Type B pancreatic cell (in vitro differentiated cells): ENCODE measurements at places on chromosomes 12 and 14. TPM values are rescaled to one million over a fixed set of nuclear protein-coding genes. Genes with fewer than 3 reads are reported as not detected.

- no peak for DNase-seq
Observed at GRCh38 chr12:19894050-19894449, 454.8 kb downstream of the AEBP2 start.

GRCh38 chr14:50340963-50341362, 28.8 kb downstream of the DMAC2L start:
- no peak for DNase-seq

DNA sequence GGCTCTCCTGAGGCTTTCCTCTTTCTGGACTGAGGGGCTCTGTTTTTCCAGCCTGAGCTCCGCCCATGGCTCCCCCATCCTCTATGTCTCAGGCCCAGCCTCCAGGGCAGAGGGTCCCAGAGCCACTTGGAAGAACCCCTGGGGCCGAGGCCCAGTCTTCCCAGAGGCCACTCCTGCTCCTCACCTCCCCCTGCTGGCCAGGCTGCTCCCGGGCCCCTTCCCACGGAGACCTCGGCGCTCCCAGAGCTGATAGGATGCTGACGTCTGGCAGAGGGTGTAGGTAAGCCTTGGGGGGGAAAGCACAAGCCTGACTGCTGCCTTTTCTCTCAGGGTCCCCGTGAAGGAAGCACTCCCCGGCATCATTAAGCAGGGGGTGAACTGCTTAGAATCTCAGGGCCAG, 51.4 kb downstream of the ERH start:
- DNase-seq, result no peak

The RTL1 gene
- total RNA-seq, result 1.5 and 5.4 TPM in 2 replicates

DNA sequence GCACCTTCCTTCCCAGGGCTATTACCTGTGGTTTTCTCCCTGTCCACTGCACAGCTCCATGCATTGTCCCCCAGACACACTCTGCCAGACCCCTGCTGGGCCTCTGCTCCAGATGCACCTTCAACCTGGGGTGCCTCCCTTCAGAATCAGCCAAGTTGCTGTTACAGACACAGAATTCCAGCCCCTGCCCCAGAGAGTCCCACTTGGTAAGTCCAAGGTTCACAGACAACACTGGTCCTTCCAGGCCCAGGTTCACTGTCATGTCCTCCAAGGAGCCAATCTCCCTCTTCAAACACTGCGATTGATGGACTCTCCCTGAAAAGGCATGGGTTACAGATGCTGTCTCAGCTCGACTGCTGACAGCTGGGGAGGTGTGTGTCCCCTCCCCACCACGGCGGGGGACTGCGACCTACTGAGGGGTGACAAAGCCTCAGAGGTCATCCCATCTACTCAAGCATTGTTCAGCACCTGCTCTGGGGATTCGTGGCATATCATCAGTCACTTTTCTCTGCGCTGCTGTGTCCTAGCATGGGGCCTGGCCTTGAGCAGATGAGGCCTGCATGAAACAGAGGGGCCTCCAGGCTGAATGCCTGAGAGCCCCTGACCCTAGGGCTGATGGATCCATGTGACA, 24.3 kb downstream of the CALM1 start:
- no peak for DNase-seq

- no peak for DNase-seq
Observed at GRCh38 chr14:63726499-63726898, 1.4 kb downstream of the SGPP1 start.

The RFX4 gene
- 0.29 and 25.4 TPM in 2 replicates for total RNA-seq

DNA sequence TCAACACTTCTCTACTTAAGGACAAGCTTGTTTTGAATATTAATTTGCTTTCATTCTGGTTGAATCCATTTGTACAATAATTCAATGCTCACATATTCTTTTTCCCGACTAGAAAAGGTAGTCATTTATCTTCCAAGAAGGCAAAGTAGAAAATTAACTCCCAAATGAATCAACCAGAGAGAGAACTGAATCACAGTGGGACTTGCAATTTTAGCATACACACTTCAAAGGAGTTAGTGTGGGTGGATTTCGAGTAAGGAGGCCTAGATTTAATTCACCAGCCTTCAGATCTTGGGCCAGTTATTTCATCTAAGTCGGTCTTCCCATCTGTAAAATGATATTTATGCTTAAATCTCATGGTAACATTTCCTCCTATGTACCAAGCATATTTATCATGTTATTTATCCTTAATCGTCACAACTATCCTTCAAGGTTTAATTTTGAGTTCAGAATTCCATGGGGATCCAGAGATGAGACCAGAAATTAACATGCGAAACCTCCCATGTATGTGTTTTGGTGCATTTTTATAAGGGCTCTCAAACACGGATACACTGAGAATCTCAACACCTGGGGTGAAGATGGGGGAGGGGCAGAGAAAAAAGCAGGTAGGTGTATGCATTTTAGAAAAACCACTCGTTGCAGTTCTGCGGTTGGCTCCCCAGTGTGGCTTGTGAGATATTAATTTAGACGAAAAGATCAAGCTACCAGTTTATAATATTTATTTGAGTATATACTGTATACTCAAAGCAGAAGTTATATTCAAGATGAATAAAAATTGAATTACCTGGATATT, 38.9 kb upstream of the IL22 start:
- DNase-seq, result no peak

- DNase-seq, result no peak
Observed at GRCh38 chr14:25411781-25412757, 362.1 kb upstream of the STXBP6 start.

DNA sequence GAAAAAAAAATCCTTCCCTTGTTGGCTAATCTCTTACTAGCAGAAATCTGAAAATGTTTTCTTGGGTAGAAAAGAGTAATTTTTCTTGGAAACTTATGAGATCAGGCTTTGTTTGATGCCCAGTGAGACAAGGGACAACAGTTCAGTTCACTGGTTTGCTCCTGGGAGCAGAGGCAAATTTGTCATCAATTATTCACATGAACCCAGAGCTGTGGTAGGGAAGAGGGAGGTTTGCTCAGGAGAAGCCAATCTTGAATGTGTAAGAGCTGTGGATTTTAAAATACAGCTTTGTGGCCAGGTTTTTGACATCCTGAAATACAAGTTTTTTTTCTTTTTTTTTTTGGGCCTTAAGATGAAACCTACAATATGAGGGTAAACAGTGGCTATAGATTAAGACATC, 426.6 kb downstream of the ATP23 start:
- no peak for DNase-seq

DNA sequence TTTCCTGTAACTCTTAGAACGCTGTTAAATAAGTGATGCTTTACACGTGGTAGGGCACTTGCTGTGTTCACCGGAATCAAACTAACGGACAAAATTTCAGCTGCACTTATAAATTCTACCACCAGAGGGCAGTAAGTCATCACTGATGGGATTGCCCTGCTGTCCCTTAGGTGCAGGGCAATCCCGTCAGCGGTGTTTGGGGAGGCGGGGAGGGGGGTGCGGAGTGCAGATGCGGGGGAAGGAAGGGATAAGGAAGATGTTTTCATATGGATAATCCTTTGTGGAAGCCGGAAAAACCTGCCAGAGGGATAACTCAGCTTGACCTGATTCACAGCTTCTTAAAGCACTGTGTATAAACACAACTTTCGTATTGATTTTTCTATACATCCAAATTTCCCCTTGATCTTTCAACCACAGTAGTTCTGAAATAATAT, 21.7 kb upstream of the SLC10A1 start:
- no peak for DNase-seq

The MEG3 gene
- total RNA-seq, result 0.68 and 0.74 TPM in 2 replicates

- DNase-seq, result no peak
Observed at GRCh38 chr14:70635971-70636595, 5.6 kb upstream of the TTC9 start.

The SDS gene
- total RNA-seq, result not detected in 2 replicates

The TRMT5 gene
- 15.2 and 19.8 TPM in 2 replicates for total RNA-seq

DNA sequence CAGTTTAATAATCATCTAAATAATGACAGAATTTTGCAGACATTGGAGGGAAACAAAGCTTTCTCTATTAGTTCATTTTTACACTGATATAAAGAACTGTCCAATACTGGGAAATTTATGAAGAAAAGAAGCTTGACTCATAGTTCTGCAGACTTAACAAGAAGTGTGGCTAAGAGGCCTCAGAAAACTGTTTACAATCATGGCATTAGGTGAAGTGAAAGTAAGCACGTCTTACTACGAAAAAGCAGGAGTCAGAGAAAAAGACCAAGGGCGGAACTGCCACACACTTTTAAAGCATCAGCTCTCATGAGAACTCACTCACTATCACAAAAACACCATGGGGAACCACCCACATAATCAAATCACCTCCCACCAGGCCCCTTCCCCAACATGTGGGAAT, 804.4 kb downstream of the FLRT2 start:
- no peak for DNase-seq

The FOXG1 gene
- total RNA-seq, result 0.10 and 1.7 TPM in 2 replicates

The NXPH4 gene
- 15.1 and 45.5 TPM in 2 replicates for total RNA-seq

- DNase-seq, result no peak
Observed at GRCh38 chr14:104066719-104067295, 18.7 kb upstream of the ASPG start.

The CAPS2 gene
- total RNA-seq, result 4.1 and 7.3 TPM in 2 replicates

DNA sequence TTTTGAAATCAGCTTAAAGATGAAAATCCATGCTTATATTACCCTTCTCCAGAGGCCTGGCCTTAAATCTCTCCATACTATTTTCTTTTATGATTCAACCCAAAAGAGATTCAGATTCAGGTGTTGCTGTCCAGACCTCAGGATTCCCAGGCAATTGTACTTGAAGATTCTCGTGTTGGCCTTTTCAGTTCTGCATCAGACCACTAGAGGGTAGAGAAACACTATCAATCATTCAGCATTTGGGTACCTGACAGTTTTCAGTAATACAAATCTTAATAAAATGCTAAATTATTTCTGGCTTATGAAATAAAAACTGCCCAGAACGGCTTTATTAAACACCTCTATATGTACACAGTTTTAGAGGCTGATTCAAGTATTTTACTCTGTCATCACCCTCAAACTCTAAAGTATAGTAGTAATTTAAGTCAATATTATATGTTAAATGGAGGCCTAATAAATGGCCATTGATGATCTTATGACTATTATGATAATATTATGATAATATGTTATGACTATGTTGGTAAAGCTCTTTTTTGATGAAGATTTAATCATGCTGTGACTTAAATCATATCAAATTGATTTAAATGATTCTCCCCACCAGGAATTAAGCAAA, 301.1 kb downstream of the DUSP6 start:
- DNase-seq, result no peak

DNA sequence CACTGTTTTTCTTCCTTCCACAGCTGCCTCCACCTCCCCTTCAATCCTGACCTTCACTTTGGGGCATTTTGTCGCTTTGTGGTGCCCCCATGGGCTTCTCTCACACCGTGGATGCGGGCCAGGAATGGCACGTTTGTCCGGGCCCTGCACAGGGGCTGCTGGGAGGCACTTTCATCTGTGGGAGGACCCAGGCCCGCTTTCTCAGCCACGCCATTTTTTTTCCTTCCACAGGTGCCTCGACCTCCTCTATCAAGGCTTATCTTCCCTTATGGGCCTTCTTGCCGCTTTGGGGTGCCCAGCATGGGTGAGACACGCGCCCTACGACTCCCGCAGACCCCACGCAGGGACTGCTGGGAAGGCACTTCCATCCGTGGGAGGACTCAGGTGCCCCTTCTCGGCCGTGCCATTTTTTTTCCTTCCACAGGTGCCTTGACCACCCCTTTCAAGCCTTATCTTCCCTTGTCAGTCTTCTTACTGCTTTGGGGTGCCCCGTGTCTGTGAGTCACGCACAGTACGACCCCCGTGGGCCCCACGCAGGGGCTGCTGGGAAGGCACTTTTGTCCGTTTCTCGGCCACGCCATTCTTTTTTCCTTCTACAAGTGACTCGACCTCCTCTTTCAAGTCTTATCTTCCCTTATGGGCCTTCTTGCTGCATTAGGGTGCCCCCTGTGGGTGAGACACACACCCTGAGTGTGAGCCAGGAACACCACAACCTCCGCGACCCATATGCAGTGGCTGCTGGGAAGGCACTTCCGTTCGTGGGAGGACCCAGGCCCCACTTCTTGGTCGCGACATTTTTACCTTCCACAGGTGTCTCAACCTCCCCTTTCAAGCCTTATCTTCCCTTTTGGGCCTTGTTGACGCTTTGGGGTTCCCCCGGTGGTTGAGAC, 270.7 kb downstream of the ALG10 start:
- no peak for DNase-seq

The C12orf54 gene
- not detected in 2 replicates for total RNA-seq

DNA sequence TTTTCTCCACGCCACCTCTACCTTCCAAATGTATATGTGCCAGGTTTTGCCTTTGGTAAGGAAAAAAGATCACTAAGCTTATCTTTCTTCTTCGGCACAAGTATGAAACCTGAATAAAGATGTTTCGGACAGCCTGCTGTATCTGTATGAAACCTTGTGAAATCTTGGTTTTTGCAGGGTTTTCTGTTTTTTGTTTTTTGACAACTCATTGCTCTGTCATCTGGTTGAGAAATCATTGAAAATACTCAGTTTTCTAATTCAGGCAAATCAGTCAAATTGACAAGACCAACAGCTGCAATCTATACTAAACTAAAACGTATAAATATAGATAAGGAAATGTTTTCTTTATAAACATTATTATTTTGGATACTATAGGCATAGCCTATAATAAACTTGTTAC, 63.1 kb upstream of the FGD4 start:
- no peak for DNase-seq

The TPH2 gene
- total RNA-seq, result 0.45 TPM in 1 of 2 replicates, not detected in the other
